ENCODE measurements at places on chromosomes 3 and 15. TPM values are rescaled to one million over a fixed set of nuclear protein-coding genes. Genes with fewer than 3 reads are reported as not detected.

The HTR3C gene
- total RNA-seq, result not detected

The FSTL1 gene
- 934 TPM for total RNA-seq

The ISL2 gene
- total RNA-seq, result 0.04 TPM

The UNC13C gene
- total RNA-seq, result 4.4 TPM

The CLDN16 gene
- not detected for total RNA-seq

The VWA5B2 gene
- total RNA-seq, result 0.04 TPM

The EPHA6 gene
- 0.62 TPM for total RNA-seq

- no peak overlapping the region for H3K27ac ChIP-seq
- no peak for DNase-seq
- no peaks in the 10 kb centered on the region for H3K4me1 ChIP-seq
- H3K36me3 ChIP-seq, result no peaks in the 10 kb centered on the region
- no peak overlapping the region for H3K4me3 ChIP-seq
- no peaks in the 10 kb centered on the region for H3K27me3 ChIP-seq
These were observed 70.1 kb upstream of the CCK start for GRCh38 chr3:42336103-42336502.

- H3K4me1 ChIP-seq, result peaks cover 6% of the 10 kb centered on the region
- H3K27me3 ChIP-seq, result no peaks in the 10 kb centered on the region
- H3K27ac ChIP-seq, result no peak overlapping the region
- H3K4me3 ChIP-seq, result no peak overlapping the region
- DNase-seq, result no peak
These were observed 10.3 kb downstream of the SPINT1 start for GRCh38 chr15:40854161-40854560.

- no peaks in the 10 kb centered on the region for H3K27me3 ChIP-seq
- no peaks in the 10 kb centered on the region for H3K36me3 ChIP-seq
- no peak overlapping the region for H3K4me3 ChIP-seq
- peak overlapping the region; percentile 91 for H3K27ac ChIP-seq
- peak; percentile 94 for DNase-seq
These were observed 24.3 kb downstream of the ZDHHC19 start for GRCh38 chr3:196186651-196187573.

DNA sequence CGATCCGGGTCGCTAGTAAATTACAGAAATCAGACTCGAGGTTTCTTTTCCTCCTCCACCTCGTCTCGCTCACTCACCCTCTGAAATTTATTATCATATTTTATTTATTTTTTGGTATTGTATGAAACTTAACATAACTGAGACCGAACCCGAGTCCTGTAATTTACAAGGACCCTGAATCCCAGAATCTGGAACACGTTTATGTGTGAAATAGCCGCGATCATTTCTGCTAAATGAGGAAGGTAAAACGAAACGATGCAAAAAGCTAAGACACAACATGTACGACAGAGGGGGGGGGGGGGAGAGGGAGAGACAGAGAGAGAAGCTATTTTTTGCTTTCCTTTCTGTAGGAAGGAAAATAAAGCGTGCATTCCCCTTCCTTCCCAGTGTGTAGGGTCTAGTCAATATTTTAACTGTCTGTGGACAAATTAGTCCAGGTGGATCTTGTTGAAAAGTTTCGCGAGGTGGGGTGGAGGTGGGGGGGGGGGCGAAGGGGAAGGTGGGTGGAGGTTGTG, 1.6 kb downstream of the BBX start:
- no peaks in the 10 kb centered on the region for H3K27me3 ChIP-seq
- H3K27ac ChIP-seq, result peak overlapping the region; percentile 98
- peaks cover 3% of the 10 kb centered on the region for H3K36me3 ChIP-seq
- H3K4me3 ChIP-seq, result peak overlapping the region; percentile 90

GRCh38 chr3:53555068-53555588, 60.7 kb downstream of the CACNA1D start:
- H3K36me3 ChIP-seq, result no peaks in the 10 kb centered on the region
- no peaks in the 10 kb centered on the region for H3K4me1 ChIP-seq
- no peak overlapping the region for H3K27ac ChIP-seq
- H3K27me3 ChIP-seq, result no peaks in the 10 kb centered on the region

GRCh38 chr15:97383516-97383915, 577.0 kb upstream of the ARRDC4 start:
- no peak overlapping the region for H3K27ac ChIP-seq
- no peaks in the 10 kb centered on the region for H3K4me1 ChIP-seq
- no peak for DNase-seq
- H3K36me3 ChIP-seq, result no peaks in the 10 kb centered on the region

GRCh38 chr15:80697075-80697685, 2.1 kb downstream of the ABHD17C start:
- no peak overlapping the region for H3K4me3 ChIP-seq
- H3K27ac ChIP-seq, result no peak overlapping the region
- no peak for DNase-seq

GRCh38 chr3:119098619-119099222, 47.2 kb upstream of the TEX55 start:
- H3K36me3 ChIP-seq, result no peaks in the 10 kb centered on the region
- no peak overlapping the region for H3K4me3 ChIP-seq
- H3K4me1 ChIP-seq, result no peaks in the 10 kb centered on the region
- H3K27me3 ChIP-seq, result no peaks in the 10 kb centered on the region

DNA sequence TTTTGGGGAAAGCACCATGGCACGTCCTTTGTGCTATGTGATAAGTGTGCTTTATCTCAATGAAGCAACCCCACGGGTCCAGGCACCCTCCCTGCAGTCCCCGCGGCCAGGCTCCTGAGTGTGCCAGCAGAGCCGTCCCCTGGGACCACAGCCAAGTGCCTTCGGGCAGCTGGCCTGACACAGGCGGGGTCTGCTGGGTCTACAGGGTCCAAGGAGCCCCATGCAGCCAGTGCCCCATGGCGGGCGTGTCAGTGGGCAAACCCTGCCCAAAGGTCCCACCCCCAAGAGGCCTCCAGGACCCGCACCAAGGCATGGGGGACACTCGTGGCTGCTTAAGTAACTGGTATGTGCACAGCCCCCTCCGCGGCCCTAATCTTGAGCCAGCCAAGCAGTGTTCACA, 35.3 kb downstream of the KLHL25 start:
- H3K27ac ChIP-seq, result no peak overlapping the region
- H3K27me3 ChIP-seq, result no peaks in the 10 kb centered on the region
- no peak overlapping the region for H3K4me3 ChIP-seq
- peaks cover 62% of the 10 kb centered on the region for H3K4me1 ChIP-seq

- H3K4me3 ChIP-seq, result no peak overlapping the region
- H3K36me3 ChIP-seq, result no peaks in the 10 kb centered on the region
- no peak for DNase-seq
- H3K27ac ChIP-seq, result no peak overlapping the region
These were observed 40.3 kb downstream of the IL1RAP start for GRCh38 chr3:190554197-190554596.

DNA sequence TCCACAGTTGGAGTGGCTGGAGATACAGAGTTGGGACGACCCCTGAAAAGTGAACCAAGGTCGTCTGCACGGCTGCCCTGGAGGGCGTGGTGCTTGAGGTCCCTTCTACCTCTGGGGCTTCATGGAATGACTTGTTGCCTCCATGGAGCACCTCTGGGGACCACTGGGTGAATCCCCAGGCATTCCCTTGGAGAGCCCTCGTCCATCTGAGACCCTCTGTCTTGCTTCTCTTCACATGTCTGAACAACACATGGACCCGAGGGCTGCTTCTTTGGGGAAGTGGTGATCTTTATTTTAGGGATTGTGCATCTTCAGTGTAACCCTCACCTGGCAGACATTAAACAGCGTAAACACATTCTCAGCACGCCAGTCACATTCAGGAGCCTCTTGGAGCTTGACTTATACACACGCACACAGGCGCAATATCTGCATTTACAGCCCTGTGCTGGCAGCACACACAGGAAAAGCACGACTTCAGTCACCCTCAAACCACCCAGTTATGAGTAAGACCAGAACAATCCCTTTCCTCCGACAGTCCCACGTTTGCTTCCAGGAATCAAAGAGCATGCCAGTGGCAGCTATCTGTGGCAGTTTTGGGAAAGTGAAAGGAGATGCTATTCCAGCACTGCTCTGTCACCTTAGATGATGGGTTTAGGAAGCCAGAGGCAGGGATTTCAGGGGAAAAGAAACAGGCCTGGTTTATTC, 12.6 kb downstream of the FAM107A start:
- H3K36me3 ChIP-seq, result no peaks in the 10 kb centered on the region
- H3K27me3 ChIP-seq, result no peaks in the 10 kb centered on the region
- peaks cover 10% of the 10 kb centered on the region for H3K4me1 ChIP-seq
- no peak overlapping the region for H3K4me3 ChIP-seq

DNA sequence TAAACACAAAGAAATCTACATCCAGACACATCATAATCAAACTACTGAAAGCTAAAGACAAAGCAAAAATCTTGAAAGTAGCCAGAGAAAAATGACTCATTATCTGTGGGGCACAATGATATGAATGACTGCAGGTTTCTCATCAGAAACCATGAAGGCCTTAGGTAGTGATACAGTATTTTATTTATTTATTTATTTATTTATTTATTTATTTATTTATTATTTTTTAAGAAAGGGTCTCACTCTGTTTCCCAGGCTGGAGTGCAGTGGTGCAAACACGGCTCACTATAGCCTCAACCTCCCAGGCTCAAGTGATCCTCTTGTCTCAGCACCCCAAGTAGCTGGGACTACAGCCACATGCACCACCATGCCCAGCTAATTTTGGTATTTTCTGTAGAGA, 15.2 kb downstream of the CCK start:
- no peak overlapping the region for H3K27ac ChIP-seq
- peaks cover 10% of the 10 kb centered on the region for H3K27me3 ChIP-seq
- no peaks in the 10 kb centered on the region for H3K4me1 ChIP-seq
- no peak overlapping the region for H3K4me3 ChIP-seq

DNA sequence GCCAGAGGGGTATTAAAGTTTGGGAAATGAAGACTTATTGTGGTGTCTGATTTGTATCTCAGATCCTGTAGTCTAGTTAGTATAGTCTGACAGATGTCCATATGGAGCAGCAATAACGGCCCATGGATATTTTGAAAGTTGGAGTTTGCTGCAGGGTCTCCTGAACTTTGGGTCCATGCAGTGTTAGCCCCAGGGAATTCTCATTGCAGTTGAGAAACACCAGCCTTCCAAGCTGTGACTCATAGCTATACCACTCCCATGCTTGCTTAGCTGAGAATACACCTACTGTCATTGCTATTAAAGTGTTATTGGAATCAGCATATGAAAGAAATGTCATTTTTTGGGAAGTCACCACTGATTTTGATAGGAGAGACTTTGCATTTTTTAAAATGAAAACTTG, 29.2 kb downstream of the TMOD2 start:
- H3K36me3 ChIP-seq, result no peaks in the 10 kb centered on the region
- DNase-seq, result no peak
- no peak overlapping the region for H3K27ac ChIP-seq
- H3K4me3 ChIP-seq, result no peak overlapping the region

- no peaks in the 10 kb centered on the region for H3K4me1 ChIP-seq
- H3K27me3 ChIP-seq, result no peaks in the 10 kb centered on the region
- no peak overlapping the region for H3K27ac ChIP-seq
- no peaks in the 10 kb centered on the region for H3K36me3 ChIP-seq
- no peak for DNase-seq
- H3K4me3 ChIP-seq, result no peak overlapping the region
These were observed 190.7 kb upstream of the MCTP2 start for GRCh38 chr15:94040541-94041248.
